Daoy (cell line): ENCODE measurements at places on chromosomes 2 and 18. TPM values are rescaled to one million over a fixed set of nuclear protein-coding genes. Genes with fewer than 3 reads are reported as not detected.

DNA sequence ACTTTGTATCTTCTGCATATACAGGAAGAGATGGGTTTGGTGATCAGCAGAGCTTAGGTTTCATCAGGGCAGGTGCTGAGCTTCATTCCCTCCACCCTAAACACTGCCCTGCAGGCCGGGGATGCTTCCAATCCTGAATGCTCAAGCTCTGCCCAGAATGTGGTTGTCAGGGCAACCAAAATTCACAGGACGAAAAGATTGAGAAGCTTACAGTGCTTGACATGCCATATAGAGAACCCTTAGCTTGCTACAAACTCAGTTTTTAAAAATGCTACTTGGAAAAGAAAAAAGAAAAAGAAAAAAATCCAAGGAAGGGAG is 65.6 kb downstream of the SH3RF3 start:
- DNase-seq = no peak

LIMS2 gene
- 0.51 TPM in 1 of 2 replicates, not detected in the other for total RNA-seq

SMIM21 gene
- total RNA-seq = not detected in 2 replicates

DNA sequence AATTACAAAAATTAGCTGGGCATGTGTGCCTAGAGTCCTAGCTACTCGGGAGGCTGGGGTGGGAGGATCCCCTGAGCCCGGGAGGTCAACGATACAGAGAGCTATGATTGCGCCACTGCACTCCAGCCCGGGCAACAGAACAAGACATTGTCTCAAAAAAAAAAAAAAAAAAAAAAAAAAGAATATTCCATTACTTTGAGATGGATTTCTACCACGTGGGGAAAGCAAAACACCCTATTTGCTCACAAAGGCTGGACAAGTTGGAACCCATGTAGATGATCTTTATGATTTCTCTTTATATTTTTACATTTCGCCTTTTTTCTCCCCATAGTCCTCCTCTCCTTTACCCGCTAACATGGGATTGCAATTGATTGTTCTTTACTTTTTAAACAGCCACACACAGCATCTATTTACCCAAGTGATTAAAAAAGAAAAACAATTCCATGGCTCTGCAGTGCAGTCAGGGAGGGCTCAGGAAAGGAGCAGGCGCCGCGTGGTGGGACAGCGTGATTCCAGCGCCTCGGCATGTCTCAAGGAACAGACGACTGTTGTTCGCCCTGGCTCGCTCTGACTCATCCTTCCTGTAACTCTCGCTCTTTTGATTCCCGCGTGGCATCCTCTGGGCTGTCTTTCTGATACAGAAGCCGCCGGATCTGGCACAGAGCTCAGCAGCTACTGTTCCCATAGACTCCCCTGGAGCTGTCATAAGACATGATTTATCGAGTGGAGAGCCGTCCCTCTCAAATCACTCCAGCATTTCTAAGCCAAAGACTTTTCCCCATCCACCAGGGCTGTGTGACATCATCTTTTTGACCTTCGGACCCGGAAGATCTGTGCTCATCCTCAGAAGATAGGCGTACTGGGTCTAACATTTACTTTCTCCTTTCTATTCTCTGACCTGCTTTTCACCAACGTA is 230.4 kb upstream of the AGAP1 start:
- DNase-seq = peak; percentile 89

DNA sequence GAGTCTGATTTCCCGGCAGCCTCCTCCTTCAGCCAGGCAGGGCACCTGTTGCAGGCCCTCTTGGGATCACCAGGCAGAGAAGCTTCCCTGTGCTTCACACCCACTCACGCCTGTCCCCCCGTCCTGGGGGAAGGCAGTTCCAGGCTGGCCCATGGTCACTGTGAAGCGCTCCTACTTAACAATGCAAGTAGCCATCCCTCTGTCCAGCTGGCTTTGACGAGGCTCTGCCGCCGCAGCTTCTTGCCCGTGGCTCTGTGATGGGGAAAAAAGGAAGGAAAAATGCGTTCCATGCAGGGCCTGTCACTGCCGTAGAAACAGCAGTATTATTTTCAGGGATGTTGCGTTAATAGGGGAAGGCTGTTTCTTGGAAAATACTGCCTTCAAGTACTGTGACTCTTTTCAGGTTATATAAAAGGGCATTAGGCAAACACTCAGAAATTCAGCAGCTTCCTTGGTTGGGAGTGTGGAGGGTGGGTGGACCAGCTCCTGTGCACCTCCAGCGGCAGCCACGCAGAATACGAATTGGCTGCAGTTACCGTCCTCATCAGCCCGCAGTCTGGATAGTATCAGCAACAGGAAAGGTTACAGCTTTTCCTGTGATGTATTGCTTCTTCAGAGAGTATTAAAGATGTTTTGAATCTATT is 232.3 kb downstream of the KLHL29 start:
- DNase-seq = no peak

DNA sequence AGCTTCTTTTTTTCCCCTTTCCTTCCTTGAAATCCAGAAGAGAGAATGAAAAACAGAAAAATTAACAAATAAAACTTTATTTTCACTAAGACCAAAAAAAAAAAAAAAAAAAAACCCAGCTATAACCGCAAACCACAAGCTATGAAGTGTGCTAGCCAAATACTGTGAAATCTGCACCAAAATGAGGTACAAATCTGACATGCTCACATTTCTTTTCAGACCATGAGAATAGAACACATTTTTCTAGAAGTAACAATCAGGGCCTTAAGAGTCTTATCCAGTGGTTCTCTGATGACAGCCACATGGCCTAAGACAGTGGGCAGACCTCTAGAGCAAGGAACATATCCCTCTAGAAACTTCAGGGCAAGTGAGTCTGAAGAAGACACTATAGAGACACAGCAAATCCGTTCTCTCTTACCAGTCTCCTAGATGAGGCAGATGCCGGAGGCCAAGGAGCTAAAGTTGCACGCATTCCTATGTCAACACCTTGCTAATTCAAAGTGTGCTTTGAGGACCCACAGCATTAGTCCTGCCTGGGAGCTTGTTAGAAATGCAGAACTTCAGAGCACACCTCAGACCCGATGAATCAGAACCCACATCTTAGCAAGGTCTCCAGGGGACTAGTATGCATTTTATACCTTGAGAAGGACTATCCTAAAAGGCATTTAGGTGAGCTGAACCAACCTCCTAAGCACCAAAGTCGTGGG is 317.1 kb downstream of the MYCN start:
- no peak for DNase-seq

GRCh38 chr2:27954771-27955383 is 64.3 kb downstream of the BABAM2 start:
- DNase-seq = peak; percentile 93

NEDD4L gene
- 31.4 and 39.1 TPM in 2 replicates for total RNA-seq

DNA sequence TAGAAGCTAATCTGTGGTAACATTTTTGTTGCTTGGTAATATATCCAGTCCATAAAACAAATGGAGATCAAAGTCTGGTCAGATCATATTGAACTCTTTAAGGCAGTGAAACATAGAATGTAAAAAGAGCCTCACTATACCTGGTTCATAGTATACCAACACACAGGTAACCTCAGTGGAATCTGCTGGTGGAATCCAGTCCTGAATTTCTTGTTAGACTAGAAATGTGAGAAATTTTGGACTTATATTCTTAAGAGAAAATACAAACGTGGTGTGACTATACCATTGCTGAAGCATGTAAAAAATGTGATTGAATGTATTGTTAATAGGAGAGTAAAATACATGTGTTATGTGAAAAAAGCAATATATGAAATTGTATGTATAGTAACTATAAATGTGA is 46.1 kb upstream of the GRHL1 start:
- DNase-seq = no peak

- DNase-seq = no peak
These were observed 447.1 kb upstream of the HS6ST1 start for GRCh38 chr2:128765811-128766210.

CCT7 gene
- total RNA-seq = 695 and 763 TPM in 2 replicates

GRCh38 chr2:3952866-3953516 is 249.6 kb downstream of the DCDC2C start:
- DNase-seq = no peak
